Renal cortical epithelial cell (primary cell): ENCODE measurements at places on chromosomes 5 and 9.

DNA sequence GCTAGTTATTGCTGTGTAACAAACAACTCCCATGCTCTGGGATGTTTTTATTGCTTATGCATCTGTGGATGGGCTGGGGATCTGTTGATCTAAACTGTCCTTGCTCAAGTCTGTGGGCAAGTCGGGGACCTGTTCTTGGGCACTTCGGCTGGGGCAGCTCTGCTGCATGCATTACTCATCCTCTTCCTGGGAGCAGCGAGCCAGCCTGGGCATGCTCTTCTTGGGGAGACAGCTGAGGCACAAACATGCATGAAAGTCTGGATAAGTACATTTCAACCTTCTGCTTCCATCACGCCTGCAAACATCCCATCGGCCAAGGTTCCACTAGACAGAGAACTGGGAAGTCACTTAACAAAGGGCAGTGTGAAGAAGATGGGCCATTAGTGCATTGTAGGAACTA, 66.3 kb downstream of the ANKRD33B start:
- DNase-seq: no peak

DNA sequence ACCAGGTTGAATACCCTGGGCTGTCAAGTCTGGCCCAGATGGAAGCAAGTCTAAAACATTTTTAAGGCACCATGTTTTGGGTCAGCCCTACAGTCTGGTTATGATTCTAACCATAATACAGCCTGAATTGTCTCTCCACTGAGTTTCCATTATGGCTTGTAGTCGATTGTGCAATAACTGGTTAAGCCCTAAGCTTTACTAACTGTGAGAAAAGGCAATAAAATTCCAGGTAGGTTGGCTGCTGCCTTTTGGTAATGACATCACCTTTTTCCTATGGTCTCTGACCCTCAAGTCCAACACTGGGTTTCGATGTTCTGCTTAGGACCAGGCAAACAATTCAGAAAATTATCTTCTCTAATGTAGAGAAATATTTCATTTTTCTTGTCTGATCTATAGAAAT, 243.3 kb downstream of the ACTL7B start:
- DNase-seq: peak; percentile 6

GRCh38 chr5:113813466-113813865, 300.0 kb downstream of the YTHDC2 start:
- no peak for DNase-seq

DNA sequence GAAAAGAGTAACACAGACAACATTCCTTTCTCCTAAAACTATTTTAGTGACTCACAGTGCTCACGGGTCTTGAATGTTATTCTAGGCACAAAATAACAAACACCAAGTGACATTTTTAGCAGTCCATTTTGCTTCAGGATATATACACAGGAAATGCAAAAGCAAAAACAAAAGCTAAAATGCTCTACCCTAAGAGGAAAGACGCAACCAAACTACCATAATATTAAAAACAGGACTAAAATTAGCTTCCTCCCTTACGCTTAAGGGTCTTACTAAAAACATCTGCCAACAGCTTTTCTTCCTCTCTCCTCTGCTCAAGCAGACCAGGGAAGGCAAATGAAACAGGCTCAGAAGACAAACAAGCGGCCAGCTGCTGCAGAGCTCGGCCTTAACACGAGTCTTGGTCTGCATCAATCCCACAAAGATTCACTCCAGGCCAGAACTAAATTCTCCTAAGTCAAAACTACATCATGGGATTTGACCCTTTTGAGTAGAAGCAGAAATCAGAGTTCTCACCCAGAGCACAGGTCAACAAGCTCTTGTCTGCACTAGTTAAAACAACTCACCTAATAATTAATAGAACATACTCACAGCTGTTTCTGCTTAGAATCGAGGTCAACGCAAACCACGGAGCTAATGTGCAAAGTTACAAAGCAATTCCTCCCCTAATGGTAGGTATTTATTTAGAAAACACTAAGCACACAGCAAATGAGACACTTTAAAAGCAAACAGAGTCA, 62.3 kb downstream of the RAPGEF1 start:
- DNase-seq: peak; percentile 93

DNA sequence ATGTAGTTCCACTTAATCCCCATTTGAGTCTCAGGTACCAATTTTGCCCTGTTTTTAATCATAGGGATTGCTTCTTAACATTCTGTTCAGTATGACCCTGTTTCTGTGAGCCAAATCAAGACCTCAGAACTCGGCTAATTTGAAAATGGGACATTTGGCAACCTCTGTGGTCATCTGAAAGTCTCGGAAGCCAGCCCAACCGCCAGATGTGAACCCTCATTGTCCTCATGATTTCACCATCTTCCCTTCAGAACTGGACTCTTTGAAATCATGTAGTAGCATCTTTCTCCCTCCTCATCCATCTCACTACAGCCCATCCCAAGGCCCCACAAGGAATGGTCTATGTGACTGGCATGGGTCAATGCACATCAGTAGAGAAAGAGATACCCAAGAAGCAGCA, 88.9 kb downstream of the S1PR3 start:
- DNase-seq: no peak

GRCh38 chr5:132612846-132613245, 45.1 kb upstream of the IL13 start:
- no peak for DNase-seq

GRCh38 chr5:116730706-116731105, 156.1 kb upstream of the SEMA6A start:
- DNase-seq: no peak

DNA sequence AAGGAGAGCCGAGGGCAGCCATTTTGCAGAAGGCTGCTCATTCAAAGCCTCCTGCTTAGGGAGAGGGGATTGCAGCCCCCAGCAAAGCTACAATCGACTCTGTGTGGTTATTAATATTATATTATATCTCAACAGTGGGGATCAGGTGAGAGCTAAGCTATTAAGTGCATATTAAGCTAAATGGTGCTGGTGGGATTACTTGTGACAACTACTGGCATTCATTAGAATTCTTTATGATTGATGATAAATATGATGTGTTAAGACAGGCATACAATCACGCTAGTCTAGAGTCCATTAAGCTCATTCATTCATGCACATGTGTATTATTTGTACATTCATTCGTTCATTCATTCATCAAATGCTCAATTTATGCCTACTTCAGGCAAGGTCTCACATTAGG, 23.0 kb downstream of the COL15A1 start:
- no peak for DNase-seq

DNA sequence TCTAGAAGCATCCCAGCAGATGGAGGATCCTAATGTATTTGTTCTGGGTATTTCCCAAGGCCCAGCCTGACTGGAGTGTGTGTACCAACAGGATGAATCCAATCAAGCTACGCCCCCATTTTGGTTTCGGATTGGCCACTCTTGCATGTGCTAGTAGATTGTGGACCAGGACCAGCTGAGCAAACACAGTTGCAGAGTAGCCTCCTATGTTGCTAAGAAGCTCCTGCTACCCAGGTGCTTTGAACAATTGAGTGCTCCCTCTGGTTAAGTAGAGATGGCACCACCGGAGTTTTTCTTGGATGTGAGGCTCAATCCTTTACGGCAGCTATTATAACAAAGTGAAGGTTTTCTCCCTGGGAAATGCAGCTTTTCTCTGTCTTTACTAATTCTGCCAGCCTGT, 204.5 kb downstream of the NTRK2 start:
- no peak for DNase-seq
